ENCODE measurements at places on chromosomes 2 and 18. TPM values are rescaled to one million over a fixed set of nuclear protein-coding genes. Genes with fewer than 3 reads are reported as not detected.

- H3K4me1 ChIP-seq = no peaks in the 10 kb centered on the region
- no peaks in the 10 kb centered on the region for H3K27me3 ChIP-seq
- no peak for DNase-seq
- H3K27ac ChIP-seq = no peak overlapping the region
- no peaks in the 10 kb centered on the region for H3K36me3 ChIP-seq
Measured at GRCh38 chr2:131658769-131659131, 131.1 kb downstream of the CCDC74A start.

DNA sequence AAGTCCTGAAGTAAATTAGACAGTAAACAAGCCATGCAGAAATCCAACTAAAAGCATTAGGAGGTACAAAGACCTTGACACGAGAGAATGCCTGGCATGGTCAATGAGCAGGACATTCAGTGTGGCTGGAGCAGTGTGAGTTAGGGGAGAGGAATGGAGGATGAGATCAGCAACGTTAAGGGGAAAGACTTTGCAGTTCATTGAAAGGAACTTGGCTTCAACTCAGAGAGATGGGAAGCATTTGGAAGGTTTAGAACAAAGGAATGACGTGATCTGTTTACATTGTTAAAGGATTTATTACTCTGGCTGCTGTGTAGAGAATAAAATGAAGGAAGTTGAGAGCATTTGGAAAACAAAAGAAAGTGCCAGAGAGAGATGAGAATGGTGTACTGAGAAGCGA lies 621.3 kb downstream of the XIRP2 start:
- no peaks in the 10 kb centered on the region for H3K36me3 ChIP-seq
- DNase-seq = no peak
- H3K4me3 ChIP-seq = no peak overlapping the region
- no peaks in the 10 kb centered on the region for H3K27me3 ChIP-seq
- no peaks in the 10 kb centered on the region for H3K4me1 ChIP-seq

GRCh38 chr2:183614799-183615435 lies 490.7 kb downstream of the NUP35 start:
- no peak overlapping the region for H3K27ac ChIP-seq
- no peaks in the 10 kb centered on the region for H3K27me3 ChIP-seq
- H3K4me3 ChIP-seq = no peak overlapping the region
- DNase-seq = no peak

The SLC5A7 gene
- not detected for total RNA-seq

The NGEF gene
- total RNA-seq = not detected

The IL1F10 gene
- total RNA-seq = not detected

DNA sequence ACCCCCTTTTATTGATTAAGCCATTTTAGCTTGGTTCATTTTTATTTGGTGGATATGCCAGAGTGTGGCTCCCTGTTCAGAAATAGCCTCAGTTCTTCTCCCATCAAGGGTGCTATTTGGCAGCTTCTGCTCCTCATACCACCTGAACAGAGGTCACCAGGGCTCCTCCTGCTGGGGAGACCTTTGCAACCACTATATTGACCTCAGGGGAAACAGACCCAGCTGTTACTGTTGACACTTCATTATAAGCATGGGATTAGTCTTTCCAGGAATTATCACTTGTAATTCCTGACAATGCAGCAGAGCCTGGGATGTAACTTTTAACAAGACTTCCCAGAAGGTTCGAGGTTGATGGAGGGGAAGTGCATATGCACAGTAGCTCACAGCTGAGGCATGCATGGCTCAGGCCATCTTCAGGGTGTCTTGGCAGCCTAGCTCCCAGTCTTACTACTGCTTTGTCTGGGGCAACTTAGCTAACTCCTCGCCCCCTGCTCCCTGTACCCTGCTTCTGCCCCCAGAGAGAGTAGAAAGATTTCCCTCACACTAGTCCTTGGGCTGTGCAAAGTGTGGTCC lies 239.4 kb upstream of the SPRED2 start:
- no peak overlapping the region for H3K4me3 ChIP-seq
- H3K27ac ChIP-seq = no peak overlapping the region
- no peak for DNase-seq
- no peaks in the 10 kb centered on the region for H3K4me1 ChIP-seq

The COA5 gene
- total RNA-seq = 26.7 TPM
